ENCODE measurements at places on chromosomes 13 and 19.

DNA sequence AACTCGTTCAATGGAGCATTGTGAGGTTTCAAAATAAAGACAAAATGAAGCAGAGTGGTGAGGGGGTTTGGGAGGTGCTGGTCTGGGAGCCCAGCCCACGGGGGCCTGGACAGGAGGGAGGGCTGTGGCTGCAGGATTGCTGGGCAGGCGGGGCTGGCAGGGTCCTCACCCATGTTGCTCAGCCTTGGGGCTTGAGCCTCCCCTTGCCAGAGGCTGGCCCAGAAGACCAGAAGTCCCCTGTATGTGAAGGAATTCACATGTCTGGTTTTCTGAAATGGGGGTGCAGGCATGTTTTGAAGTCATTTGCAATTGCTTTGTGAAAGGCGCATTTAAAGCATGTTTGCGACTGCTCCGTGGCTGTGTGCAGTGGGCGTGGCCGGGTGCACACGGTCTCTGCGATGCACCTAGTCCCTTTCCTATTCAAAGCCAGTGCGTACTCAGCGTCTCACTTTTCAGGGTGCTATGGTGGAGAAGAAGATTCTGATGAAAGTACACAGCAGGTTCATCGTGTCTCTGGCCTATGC is 2.3 kb downstream of the GRK1 start:
- no peak for DNase-seq
- H3K36me3 ChIP-seq: no peaks in the 10 kb centered on the region
- no peak overlapping the region for H3K27ac ChIP-seq
- H3K27me3 ChIP-seq: peaks cover 2% of the 10 kb centered on the region

GRCh38 chr13:69094485-69094884 is 1013.1 kb upstream of the ATXN8OS start:
- H3K27me3 ChIP-seq: no peaks in the 10 kb centered on the region
- no peaks in the 10 kb centered on the region for H3K36me3 ChIP-seq
- H3K4me1 ChIP-seq: no peaks in the 10 kb centered on the region
- DNase-seq: no peak
- H3K4me3 ChIP-seq: no peak overlapping the region
- no peak overlapping the region for H3K27ac ChIP-seq

DNA sequence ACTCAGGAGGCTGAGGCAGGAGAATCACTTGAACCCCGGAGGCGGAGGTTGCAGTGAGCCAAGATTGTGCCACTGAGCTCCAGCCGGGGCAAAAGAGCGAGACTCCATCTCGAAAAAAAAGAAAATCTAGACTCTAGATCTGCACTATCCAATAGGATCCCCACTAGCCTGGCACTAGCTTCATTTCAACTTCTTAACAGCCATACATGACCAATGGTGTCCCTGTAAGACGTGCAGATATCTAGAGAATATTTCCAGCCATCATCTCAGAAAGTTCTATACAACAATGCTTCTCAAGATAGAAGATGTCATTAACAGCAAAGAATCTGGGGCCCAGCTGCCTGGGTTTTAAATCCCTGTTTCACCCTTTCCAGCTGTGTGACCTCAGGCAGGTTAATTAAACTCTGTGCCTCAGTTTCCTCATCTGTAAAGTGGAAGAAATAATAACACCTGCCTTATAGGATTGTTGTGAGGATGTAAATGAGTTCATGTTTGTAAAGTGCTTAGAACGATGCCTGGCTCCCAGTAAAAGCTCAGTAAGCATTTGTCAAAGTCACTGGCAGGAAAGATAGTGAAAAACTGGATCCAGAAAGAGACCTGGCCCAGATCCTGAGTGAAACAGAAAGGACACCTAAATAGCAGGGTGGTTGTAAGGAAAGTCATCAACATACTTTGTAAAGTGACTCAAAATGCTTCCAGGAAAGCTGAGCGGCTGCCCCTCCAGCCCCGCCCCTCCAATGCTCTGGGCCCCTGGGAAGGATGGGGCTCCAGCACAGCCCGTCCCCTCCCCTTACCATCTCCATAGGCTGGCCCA is 13.5 kb downstream of the WIZ start:
- H3K27ac ChIP-seq: no peak overlapping the region
- no peak overlapping the region for H3K4me3 ChIP-seq
- peaks cover 19% of the 10 kb centered on the region for H3K4me1 ChIP-seq
- H3K36me3 ChIP-seq: peaks cover 4% of the 10 kb centered on the region
- H3K27me3 ChIP-seq: no peaks in the 10 kb centered on the region

DNA sequence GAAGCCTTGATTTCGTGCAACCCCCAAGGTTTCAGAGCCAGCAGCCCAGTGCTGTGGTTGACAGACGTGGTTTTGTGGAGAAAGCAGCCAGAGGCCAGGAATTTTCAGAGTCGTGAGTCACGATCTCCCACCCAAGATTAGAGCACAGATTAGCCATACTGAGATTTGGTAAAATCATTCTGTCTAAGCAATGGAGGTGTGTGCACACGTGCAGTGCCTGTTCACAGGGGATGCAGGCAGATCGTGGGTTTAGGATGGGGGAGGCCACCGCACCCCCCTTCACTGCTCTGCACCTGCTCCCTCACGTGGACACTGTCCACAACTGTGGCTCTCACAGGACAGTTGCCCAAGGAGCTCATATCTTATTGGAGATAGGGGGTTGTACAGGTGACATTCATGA is 46.6 kb upstream of the GPR183 start:
- H3K27me3 ChIP-seq: no peaks in the 10 kb centered on the region
- DNase-seq: no peak
- H3K4me3 ChIP-seq: peak overlapping the region; percentile 69
- H3K4me1 ChIP-seq: peaks cover 85% of the 10 kb centered on the region
- H3K36me3 ChIP-seq: peaks cover 64% of the 10 kb centered on the region
- H3K27ac ChIP-seq: peak overlapping the region; percentile 99

GRCh38 chr19:9945319-9945966 is 9.1 kb upstream of the OLFM2 start:
- no peak overlapping the region for H3K27ac ChIP-seq
- no peak overlapping the region for H3K4me3 ChIP-seq
- H3K4me1 ChIP-seq: peaks cover 4% of the 10 kb centered on the region
- no peak for DNase-seq
- H3K36me3 ChIP-seq: peaks cover 3% of the 10 kb centered on the region
